H7 (cell line): ENCODE measurements at places on chromosomes 5 and 9. TPM values are rescaled to one million over a fixed set of nuclear protein-coding genes. Genes with fewer than 3 reads are reported as not detected.

DNA sequence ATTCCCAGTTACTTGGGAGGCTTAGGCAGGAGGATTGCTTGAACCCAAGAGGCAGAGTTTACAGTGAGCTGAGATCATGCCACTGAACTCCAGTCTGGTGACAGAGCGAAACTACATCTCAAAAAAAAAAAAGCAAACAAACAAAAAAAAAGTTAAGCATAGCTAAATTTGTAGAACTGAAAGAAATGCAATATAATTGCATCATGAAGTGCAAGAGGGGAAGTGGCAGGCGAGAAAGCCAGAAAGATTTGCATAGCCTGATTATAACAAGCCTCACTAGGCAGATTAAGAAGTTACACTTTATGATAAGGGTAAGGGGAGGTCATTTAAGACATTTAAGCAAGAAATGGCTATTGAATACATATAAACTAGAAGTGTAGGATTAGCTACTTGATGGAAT is 187.1 kb downstream of the EDIL3 start:
- no peak for DNase-seq

DNA sequence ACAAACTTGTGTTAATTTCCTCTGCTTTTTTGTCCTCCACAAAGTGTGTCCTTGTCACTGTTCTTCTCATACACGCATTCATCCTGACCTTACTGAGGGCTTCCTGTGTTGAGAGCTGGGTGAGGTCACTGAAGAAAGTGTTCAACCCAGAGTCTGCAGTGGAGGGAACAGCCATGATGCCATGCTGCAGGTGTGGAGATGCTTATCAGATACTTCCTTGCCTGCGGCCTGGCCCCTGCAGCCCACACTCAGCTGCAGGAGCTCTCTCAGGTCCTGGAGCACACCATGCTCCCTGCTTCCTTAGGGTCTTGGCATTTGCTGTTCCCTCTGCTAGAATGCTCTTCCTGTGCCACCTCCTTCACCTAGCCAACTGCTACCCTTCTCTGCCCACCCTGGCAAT is 108.1 kb upstream of the SPRY4 start:
- no peak for DNase-seq

- no peak for DNase-seq
Measured at GRCh38 chr5:178210073-178210535, 5.8 kb downstream of the HNRNPAB start.

DNA sequence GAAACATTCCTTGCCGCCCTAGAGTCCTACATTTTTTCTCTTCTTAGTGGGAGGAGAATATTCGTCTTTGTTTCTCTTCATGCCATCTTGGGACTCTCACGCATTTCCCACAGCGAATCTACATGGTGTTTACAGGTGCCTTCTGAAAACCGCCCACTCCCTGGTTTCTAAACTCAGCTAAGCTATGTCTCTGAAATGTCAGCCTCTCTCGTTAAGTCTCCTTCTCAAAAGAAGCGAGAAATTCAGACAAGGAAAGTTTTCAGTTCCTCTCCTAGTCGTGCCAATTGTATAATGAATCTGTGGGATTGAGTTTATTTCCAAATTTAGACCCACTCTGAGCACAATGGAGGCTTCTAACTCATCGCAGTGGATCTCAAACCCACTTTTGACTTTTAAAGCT is 186.8 kb upstream of the NFIB start:
- no peak for DNase-seq

DNA sequence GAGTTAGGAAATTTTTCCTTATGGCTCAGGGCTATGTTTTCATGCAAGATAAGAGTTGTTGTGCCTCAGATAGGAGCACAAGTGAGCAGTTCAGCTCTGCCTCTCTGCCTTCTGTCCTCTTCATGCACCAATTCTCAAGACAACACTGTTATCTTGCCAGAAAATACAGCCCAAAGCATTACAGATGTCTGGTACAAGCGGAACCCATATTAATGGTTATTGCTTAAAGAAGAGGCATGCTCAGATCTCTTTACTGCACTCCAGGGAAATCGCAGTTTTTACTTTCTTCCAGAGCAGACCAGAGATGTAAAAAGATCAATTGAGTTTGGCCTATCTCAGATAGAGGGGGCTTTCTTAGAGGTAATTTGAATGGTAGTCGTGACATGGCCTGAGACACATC is 361.6 kb upstream of the WWC1 start:
- no peak for DNase-seq

GRCh38 chr5:127358740-127359139 is 68.1 kb downstream of the MEGF10 start:
- DNase-seq, result no peak

GRCh38 chr5:58703925-58704555 is 121.2 kb downstream of the RAB3C start:
- DNase-seq, result no peak

The RNF20 gene
- 21.8 and 24.9 TPM in 2 replicates for total RNA-seq

The ANXA2R gene
- 0.63 and 0.83 TPM in 2 replicates for total RNA-seq

The AFAP1L1 gene
- 2.2 and 3.3 TPM in 2 replicates for total RNA-seq

The TRIM14 gene
- total RNA-seq, result 3.7 and 3.8 TPM in 2 replicates

- no peak for DNase-seq
Measured at GRCh38 chr5:14337593-14337992, 194.5 kb downstream of the TRIO start.

The SH3PXD2B gene
- 36.7 and 47.7 TPM in 2 replicates for total RNA-seq

- no peak for DNase-seq
Measured at GRCh38 chr9:96460882-96461281, 10.9 kb downstream of the HABP4 start.

The PCA3 gene
- not detected in 2 replicates for total RNA-seq

The OGN gene
- not detected in 2 replicates for total RNA-seq

The CCL27 gene
- 0.10 and 0.41 TPM in 2 replicates for total RNA-seq

The TAF11L5 gene
- not detected in 2 replicates for total RNA-seq

The GDF9 gene
- total RNA-seq, result 0.22 and 0.24 TPM in 2 replicates

DNA sequence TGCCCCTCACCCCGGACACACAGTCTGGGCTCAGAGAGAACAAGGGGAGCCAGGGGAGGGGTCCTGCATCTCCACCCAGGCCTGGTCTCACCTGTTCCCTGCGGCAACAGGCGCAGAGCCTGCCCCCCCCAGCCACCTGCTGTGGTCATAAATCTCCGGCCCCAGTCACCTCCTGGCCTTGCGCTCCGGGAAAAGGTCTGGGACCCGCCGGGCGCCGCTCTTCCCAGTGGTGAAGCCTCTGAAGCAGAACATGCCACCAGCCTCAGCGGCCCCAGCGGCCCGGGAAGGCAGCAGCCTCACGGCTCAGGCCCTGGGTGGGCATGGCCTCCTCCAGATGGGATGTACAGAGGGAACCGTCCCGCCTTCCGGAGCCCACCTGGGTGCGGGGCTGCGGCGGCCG is 20.6 kb downstream of the NOTCH1 start:
- DNase-seq, result peak; percentile 65

- DNase-seq, result peak; percentile 37
Measured at GRCh38 chr9:16039218-16039987, 486.6 kb downstream of the CCDC171 start.

- no peak for DNase-seq
Measured at GRCh38 chr5:111574311-111574710, 62.0 kb upstream of the STARD4 start.

DNA sequence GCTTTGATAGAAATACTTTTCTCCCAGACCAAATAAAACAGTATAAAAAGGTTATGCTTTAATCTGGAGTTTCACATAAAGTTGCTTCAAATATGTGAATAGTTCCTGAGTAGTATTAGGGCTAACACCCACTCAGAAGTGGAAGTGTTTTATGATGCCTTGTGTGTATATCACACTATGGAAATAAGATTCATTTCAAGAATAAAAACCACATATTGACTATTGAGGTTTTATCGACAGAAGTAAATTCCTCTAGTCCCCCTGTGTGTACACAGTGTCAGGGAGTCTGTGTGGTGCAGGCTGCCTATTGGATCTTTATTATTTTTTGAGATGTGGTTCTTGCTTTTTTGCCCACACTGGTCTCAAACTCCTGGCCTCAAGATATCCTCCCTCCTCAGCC is 20.8 kb upstream of the LRRTM2 start:
- DNase-seq, result no peak

The FST gene
- 15.9 and 20.8 TPM in 2 replicates for total RNA-seq

GRCh38 chr9:132560616-132561202 is 21.7 kb upstream of the BARHL1 start:
- no peak for DNase-seq

The SPATA31C1 gene
- 0.03 and 0.07 TPM in 2 replicates for total RNA-seq

GRCh38 chr9:129916707-129917106 is 81.4 kb downstream of the USP20 start:
- DNase-seq, result no peak

The KLHL3 gene
- total RNA-seq, result 3.8 and 4.6 TPM in 2 replicates

DNA sequence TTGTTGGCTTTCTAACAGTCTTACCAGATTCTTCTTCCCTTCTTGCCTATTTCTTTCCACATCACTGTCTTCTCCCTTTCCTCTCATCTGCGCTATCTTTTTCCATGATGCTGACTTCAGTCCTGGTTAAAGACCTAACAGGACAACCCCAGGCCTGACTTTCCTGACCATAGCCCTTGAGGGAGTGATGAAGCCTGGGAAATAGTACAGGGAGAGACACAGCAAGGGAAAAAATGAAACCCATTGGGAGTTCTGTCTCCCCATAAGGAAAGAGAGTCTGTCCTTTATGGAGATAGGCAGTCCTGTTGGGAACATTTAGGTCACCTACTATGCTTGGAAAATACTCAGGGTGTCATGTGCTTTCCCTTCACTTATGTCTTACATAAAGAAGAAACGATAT is 92.7 kb downstream of the GIN1 start:
- DNase-seq, result no peak

DNA sequence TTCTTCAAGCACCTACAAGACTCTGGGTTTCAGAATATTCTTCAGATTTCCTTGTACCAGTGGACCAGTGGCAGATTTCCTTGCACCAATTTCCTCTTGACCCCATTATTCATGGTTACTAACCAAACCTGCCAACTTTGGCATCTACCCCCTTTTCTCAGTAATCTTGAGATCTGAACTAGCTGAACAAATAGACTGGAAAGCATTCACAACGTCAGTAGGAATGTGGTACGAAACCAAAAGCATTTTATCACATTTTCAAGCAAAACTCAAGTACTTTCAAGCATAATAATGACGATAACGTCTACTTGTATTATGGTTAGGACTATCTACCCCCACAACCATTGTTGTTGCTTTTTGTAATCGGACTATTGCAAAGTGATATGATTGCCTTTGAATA is 1217.3 kb downstream of the PTPRD start:
- DNase-seq, result no peak

The CCDC152 gene
- total RNA-seq, result 2.9 and 6.6 TPM in 2 replicates

The PLCXD3 gene
- total RNA-seq, result 0.18 and 0.38 TPM in 2 replicates

- DNase-seq, result no peak
Measured at GRCh38 chr5:167029488-167029887, 1262.0 kb upstream of the WWC1 start.

The OR1Q1 gene
- total RNA-seq, result not detected in 2 replicates

DNA sequence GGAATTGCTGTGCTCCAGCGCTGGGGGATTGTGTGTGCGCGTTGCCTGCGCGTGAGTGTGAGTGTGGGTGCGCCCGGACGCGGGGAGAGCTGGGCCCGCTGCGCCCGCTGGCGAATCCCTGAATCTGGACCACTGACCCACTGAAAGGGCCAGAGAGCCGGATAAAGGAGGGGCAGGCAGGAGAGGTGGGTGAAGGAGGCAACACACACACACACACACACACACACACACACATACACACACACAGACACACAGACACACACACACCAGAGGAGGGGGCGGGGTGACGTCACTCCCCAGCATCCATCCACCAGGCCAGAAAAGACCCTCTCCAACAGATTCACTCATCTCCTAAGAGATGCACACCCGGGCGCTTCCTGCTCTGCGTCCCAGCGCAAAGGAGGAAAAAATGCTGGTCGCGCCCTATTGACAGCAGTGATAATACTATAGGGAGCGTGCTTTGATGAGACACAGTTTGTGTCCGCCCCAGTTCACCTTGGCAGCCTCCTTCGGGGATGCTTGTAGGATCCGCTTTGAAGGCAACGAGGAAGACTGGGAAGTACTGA is 1059.1 kb upstream of the DMAC1 start:
- peak; percentile 47 for DNase-seq

The SLC6A18 gene
- not detected in 2 replicates for total RNA-seq

DNA sequence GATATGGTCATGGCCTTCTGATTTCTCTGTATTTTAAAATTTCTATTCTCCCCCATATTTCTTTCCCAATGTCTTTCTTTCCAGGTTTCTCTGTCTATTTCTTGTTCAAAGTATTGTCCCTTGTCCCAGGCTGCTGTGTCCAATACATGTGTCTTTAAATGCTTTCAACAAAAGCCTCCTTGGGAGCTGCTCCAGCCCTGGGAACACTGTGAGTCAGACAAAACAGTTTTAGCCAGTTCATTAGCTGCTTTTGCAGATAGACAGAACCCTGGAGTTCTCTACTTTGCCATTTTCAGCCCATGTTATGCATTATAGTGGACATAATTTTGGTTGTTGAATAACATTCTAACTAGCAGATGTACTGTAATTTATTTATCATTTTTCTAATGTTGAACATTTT is 20.5 kb upstream of the JAK2 start:
- no peak for DNase-seq

DNA sequence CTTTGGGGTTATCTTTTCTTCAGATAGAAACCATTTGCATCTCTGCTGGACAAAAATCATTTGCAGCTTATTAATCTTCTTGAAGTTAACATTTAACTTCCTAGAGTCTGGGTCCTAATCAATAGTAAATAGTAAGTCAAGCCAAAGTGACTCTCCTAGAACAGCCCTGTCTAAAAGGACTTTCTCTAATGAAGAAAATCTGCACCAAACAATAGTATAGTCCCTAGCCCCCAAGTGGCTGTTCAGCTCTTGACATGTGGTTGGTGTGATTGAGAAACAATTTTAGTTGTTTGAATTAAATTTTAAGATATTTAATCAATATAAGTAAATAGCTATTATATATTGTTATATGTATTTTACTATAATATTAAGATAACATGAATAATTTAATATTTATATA is 64.6 kb upstream of the SHB start:
- no peak for DNase-seq

DNA sequence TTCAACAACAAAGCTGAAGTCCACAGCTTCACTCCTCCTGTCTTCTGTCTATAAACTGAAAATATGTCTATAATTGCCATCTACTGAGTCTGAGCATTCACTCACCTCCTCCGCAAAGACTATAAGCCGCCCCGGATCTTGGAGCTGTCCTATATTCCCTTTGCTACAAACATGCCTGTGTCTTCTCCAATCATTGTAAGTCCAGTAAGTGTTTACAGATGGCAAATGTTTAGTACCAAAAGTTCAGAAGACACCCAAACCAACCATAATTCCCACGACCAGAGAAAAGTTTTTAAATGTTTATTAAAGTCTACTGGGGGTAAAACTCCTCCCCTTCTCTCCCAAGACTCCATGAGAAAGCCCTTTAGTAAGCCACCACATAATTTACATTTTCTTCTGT is 80.9 kb downstream of the EBF1 start:
- DNase-seq, result no peak

The YTHDC2 gene
- total RNA-seq, result 10.2 and 12.9 TPM in 2 replicates

GRCh38 chr9:115296831-115297565 is 179.0 kb upstream of the TNC start:
- DNase-seq, result no peak

The WNT8A gene
- 7.5 and 13.2 TPM in 2 replicates for total RNA-seq

DNA sequence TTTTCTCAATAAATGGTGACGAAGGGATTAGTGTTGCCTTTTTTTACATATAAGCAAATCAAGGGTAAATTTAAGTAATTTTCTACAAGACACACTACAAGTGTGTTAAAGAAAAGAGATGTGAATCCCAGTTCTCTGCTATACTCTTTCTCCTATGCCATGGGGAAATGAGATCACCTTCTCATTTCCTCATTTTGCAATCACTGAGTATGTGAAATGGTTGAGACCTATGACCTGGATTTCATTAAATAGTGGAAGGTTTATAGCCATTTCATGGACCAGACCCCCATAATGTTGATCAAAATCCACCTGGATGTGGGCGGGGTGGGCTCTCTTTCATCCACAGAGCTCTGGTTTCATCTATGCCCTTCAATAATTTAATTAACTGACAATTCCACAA is 66.9 kb upstream of the SLIT3 start:
- no peak for DNase-seq
